ENCODE measurements at places on chromosomes 6 and 20. TPM values are rescaled to one million over a fixed set of nuclear protein-coding genes. Genes with fewer than 3 reads are reported as not detected.
A peak's percentile ranks its signal among the peaks of the same experiment; 100 is the strongest.

DNA sequence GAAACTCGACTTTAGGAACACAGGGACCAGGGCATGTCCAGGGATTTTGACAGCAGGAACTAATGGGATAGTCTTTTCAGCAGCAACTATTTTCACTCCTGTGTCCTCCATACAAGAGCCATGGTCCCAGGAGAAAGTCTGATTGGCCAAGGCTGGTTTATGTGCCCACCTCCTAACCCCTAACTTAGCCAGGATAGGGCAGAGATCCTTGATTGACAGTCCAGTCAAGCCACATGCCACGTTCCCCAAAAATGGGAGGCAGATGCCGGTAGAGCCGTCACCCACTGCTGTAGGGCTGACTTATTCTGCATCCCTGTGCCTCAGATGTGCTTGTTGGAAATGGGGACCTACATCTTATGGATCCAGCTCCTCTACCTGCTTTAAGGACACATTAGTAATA is 22.3 kb downstream of the SLC2A10 start:
- DNase-seq = no peak

DNA sequence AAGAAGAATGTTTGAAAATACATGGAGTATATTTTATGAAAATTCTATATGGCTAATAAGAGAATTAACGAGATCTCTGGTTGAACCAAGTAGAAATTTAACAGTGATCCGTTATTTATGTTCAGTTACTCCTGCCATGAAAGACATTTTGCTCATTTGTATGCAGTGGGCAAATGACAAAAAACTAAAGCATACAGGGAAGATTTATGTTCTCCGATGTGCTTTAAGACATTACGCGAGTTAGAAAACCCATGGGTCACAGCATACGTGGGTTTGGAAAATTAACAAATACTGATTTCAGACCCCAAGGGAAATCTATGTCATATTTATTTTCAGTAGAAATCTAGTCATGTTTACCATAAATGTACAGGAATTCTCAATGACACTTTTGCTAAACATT is 90.1 kb downstream of the BMP5 start:
- DNase-seq = no peak

- peak; percentile 94 for DNase-seq
Observed at GRCh38 chr20:33561692-33562601, 72.1 kb downstream of the CBFA2T2 start.

- no peak for DNase-seq
Observed at GRCh38 chr6:125175466-125176048, 22.0 kb downstream of the TPD52L1 start.

DNA sequence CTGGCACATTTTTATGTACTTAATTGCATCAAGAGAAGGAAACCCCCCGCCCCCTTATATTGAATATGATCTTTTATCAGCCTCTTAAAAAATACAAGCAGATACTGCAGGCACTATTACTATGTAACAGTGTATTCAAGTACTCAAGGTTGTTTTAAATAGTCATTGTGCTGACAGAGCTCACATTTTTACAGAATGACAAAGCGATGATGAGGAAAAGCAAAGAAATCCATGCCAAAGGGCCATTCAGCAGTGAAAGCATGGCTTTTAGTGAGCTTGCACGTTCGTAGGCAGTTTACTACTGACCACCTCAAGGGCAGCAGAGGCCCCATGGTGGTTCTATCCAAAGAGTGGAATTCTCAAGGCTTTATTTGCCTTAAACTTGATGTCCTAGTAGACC is 146.8 kb downstream of the RPS12 start:
- DNase-seq = no peak

GRCh38 chr6:114271405-114271804 is 71.4 kb downstream of the HS3ST5 start:
- no peak for DNase-seq

- no peak for DNase-seq
Observed at GRCh38 chr6:93684339-93684738, 265.0 kb upstream of the EPHA7 start.

- no peak for DNase-seq
Observed at GRCh38 chr20:58094160-58094559, 134.3 kb downstream of the ANKRD60 start.

DNA sequence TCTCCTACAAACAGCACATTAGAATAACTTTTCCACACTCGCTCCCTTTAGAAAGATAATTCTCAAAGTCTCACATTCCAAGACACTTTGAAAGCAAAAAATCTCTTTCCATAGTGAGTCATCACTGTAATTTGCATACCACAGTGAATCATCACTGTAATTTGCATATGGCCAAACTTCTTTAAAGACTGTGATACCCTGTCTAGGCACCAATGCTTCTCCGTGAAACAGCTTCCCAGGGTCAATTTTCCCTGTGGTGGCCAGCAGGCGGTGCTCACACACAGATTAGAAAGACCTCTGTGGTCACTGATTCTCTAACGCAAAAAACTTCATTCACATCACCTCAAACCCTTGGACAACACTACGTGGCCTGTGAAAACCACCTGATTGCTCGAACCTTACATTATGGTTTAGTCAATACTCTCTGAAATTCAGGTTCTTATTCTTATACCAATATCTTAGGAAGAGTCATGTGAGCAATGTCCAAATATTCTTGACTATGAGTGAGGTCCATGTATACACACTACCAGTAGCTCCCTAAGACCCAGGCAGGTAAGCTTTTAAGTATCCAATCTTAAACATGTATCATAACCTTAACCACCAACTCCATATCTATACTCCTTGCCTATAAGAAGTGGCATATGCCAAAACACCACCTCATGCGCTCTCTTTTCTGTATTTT is 78.5 kb upstream of the PHACTR1 start:
- peak; percentile 67 for DNase-seq

DNA sequence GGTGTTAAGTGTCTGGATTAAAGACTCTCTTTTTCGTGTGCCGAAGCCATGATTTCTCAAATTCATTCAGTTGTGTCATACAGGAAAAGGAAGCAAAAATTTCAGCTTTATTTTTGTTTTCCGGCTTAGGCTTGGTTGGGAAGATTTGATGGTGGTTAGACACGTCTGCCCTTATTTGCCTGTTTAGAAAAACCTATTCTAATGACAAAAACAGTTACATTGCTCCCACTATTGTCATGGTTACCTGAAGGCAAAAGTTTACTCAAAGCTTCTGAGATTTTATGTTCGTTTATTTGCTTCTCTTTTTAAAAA is 982 bp downstream of the DNAJC5 start:
- peak; percentile 54 for DNase-seq

- no peak for DNase-seq
Observed at GRCh38 chr6:34189806-34190503, 44.1 kb upstream of the GRM4 start.

ATRN gene
- total RNA-seq = 25.2 TPM

SMOC2 gene
- total RNA-seq = not detected

RPS10 gene
- total RNA-seq = 1,478 TPM

SSTR4 gene
- not detected for total RNA-seq

GNAS-AS1 gene
- total RNA-seq = 0.22 TPM
